ENCODE measurements at places on chromosomes 5 and 9.
A peak's percentile ranks its signal among the peaks of the same experiment; 100 is the strongest.

GRCh38 chr9:129987047-129987446 is 55.9 kb downstream of the FNBP1 start:
- DNase-seq = no peak

- no peak for DNase-seq
Measured at GRCh38 chr9:15333376-15333881, 26.4 kb upstream of the TTC39B start.

GRCh38 chr9:115591584-115591984 is 473.6 kb upstream of the TNC start:
- DNase-seq = peak; percentile 90

- peak; percentile 91 for DNase-seq
Measured at GRCh38 chr9:129885670-129886106, 50.4 kb downstream of the USP20 start.

- no peak for DNase-seq
Measured at GRCh38 chr9:129626625-129627284, 792 bp downstream of the NTMT1 start.

GRCh38 chr5:9398227-9398626 is 147.6 kb downstream of the SEMA5A start:
- no peak for DNase-seq

DNA sequence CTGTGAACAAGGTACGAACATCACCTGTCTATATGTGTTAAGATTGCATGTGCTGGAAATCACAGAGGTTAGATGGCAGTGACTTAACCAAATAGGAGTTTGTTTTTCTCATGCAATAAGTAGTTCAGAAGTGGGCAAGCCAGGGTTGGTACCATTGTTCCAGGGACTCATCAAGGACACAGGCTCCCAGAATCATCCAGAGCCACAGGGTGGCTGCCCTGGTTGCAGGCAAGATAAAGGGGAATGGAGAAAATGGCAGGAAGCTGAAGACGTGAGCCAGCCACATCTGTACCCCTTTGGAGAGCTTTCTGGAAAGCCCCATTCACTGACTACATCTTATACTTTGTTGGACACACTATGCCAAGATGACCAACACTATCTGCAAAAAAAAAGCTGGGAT is 126.0 kb upstream of the IL12B start:
- DNase-seq = no peak

GRCh38 chr9:87676976-87677775 is 48.7 kb upstream of the CTSL start:
- DNase-seq = no peak

- no peak for DNase-seq
Measured at GRCh38 chr9:4397917-4398316, 92.4 kb upstream of the SLC1A1 start.

DNA sequence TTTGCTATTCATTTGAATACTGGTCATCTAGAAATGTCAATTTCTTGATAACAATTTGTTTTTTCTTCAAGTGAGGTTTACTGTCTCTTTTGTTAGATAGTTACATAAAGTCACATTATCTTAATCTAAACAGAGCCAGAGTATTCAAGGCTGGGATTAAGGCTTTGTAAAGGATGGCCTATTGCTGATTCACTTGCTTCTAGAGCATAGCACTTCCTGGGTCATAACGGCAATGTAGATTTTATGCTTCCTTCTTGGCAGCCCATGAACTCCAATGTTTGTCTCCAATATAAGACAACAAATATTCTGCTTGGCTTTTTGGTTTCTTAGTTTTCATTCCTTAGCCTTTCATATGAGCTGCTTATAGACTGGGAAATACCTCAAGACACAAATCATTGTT is 2007.9 kb upstream of the CDH6 start:
- DNase-seq = no peak

GRCh38 chr5:175837171-175837699 is 34.1 kb upstream of the CPLX2 start:
- no peak for DNase-seq

- DNase-seq = no peak
Measured at GRCh38 chr9:136255166-136255538, 9.5 kb upstream of the QSOX2 start.

- no peak for DNase-seq
Measured at GRCh38 chr5:129448654-129449053, 11.4 kb upstream of the ADAMTS19 start.

DNA sequence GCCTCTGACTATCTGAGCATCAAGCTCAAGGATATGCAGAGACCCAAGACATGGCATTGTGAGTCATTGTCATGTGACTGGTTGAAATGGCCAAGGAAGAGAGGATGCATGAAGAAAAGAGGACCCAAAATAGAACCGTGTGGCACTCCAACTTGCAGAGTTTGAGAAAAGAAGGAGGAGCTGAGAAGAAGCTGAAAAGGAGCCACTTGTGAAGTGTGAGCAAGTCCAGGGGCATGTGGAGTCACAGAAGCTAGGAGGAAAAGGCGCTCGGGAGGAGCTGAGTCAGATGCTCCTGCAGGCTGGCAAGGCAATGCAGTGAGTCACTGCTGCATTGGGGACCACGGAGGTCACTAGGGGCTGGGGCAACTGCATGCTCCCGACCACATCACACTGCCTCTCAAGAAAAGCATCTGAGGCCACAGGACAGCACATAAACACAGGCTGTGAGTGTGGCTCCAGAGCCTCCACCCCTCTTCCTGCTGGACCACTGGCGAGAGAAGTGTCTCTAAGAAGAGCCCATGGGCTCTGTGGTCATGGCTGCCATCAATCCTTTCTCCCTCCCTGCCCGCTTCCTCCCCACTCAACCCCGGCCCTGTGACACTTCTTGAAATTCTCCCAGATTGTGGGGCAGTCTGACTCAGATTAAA is 197.6 kb downstream of the DRD1 start:
- no peak for DNase-seq

GRCh38 chr5:56247592-56247991 is 14.5 kb upstream of the ANKRD55 start:
- DNase-seq = peak; percentile 41

GRCh38 chr9:104882086-104882485 is 45.9 kb downstream of the ABCA1 start:
- peak; percentile 73 for DNase-seq

GRCh38 chr5:18067615-18068014 is 433.4 kb downstream of the TAF11L14 start:
- DNase-seq = no peak

DNA sequence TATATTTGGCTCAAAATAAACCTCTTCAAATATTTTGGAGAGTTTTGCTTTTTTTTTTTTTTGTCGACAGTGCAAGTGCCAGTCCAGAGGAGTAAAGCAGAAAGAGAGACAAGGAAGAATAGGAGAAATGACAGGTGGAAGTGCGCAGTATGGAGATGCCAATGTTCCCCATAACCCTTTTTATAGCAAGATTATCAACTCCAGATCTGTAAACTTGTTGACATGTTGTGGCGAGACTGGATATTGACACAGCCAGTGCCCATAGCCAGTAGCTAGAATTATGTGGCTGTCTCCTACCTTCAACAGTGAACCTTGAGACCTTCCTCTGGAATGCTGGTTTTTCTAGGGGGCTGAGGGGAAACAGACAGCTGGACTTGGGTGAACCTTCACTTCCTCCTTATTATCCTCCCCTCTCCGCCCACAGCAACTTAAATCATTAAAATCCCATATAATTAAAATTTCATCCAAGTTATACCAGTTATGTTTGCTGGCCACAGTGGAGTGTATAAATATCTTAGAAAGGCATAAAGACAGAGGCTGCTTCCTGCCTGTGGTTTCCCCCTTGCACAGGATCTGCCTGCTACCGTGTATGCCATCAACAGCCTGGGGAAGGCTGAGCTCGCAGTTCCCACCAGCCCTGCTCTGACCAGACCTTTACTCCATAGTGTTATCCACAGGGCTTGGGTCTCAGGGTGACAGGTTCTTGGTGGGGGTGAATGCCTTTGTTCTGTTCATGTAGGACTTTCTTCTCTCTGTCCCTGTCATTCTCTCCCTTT is 112.3 kb upstream of the ANKH start:
- DNase-seq = no peak

DNA sequence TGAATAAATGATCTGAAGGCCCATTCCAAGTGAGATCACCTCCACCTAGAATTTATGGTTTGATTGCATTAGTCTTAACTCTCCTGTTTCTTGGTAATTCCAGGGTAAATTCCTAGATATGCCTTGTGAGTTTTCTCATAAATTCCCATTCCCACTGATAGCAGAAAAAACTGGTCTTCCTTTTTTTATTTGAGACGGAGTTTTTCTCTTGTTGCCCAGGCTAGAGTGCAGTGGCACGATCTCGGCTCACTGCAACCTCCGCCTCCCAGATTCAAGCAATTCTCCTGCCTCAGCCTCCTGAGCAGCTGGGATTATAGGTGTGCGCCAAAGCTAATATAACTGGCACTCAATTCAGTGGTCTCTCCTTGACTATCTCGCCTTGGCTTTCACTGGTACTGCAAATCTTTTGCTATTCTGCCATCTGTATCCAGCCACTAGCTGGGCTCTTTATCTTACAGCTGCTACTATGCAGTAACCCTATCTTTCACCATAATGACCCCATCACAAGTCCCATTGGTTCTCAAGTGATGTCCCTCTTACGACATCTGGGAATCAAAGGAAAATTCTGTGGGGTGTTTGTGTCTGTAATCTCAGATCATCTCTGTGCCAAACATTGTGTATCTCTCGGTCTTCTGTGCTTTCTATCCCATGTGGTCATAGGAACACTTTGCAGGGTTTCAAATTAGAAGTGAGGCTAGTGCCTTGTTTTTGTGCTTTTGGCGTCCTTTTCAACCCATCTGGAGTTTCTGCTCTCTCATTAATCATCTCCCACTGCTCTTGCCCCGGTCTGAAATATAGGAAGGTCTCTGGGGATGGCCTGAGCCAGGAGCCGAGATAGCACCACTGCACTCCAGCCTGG is 14.4 kb downstream of the HNRNPK start:
- peak; percentile 50 for DNase-seq

GRCh38 chr9:68619636-68620035 is 79.0 kb upstream of the TMEM252 start:
- DNase-seq = no peak

DNA sequence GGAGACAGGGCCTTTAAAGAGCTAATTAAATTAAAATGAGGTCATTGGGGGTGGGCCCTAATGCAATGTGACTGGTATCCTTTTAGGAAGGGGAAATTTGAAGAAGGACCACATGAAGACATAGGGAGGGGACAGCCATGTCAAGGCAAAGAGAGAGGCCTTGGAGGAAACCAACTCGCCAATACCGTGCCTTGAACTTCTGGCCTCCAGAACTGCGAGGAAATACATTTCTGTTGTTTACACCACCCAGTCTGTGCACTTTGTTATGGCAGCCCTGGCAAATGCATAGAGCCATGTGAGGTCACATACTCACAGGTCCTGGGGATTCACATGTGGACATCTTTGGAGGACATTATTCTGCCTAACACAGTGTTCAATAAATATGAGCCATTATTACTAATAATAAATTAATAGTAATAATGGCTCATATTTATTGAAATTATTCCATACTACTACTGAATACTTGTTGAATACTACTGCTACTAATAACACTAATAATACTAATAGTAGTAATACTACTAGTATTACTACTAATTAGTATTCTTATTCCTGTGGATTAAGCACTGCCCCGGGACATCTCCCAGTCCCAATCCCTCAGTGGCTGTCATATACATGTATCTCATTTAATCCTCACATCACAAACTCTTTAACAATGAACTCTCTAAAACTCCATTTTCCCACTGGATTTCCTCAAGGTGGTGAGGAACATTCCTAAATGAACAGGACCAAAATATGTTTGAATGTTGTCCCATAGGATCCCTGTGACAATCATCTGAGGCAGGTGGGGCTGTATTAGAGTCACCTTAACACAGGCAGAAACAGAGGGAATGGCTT is 8.4 kb downstream of the TRAF1 start:
- DNase-seq = no peak

DNA sequence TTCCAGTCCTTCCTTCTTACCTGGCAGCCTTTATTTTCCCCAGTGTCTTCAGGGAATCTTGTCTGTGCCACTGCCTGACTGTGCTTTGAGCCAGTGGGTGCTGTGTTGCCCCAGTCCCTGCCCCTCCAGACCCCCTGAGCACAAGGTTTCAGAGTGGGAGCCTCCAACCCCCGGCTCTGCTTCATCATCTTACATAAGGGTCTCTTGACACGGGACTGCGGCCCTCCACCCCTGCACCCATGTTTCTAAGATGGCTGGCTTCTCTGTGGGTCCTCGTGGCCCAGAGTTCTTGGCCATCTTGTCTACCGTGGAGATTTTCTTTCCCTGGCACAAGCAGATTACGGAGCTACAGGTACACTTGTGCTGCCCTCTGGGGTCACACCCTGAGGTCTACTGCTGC is 194.1 kb downstream of the CACNA1B start:
- DNase-seq = no peak

DNA sequence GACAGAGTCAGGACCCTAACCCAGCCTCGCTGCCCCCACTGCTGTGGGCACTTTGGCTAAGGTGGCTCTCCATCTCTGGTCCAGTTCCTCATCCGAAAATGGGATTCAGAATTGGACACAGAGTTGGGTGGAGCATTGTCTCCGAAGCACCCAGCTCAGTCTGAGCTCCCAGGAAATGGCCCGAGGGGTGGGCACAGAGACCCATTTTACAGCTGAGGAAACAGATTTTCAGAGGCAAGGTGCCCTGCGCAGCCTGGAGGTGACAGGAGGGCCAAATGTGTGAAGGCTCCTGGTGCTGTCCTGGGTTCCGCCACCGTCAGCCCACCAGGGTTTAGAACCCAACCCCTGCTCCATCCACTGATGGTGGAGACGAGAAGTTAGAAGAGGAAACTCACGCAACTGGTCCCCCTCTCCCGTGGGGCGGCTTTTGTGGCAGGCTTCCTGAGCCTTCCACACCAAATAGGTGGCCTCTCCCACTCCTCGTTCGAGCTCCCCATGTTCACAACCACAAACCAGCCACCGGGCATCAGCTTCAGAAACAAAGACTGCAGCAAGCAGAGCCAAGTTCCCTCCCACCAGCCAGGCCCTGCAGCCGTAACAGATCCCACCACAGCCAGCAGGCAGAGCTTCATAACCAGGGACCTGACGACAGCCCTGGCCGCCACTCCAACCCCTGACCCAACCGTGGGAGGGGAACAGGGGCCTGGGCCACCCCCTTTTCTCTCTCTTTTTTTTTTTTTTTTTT is 90.9 kb upstream of the LMX1B start:
- DNase-seq = no peak

- DNase-seq = no peak
Measured at GRCh38 chr9:115208501-115208900, 90.5 kb upstream of the TNC start.

GRCh38 chr9:84001621-84002020 is 21.0 kb downstream of the RMI1 start:
- DNase-seq = no peak

Measured in tongue (tissue), 3 donors.